ENCODE measurements at places on chromosomes 5 and 9.

GRCh38 chr5:53481159-53481886 lies 894 bp downstream of the FST start:
- DNase-seq: no peak

DNA sequence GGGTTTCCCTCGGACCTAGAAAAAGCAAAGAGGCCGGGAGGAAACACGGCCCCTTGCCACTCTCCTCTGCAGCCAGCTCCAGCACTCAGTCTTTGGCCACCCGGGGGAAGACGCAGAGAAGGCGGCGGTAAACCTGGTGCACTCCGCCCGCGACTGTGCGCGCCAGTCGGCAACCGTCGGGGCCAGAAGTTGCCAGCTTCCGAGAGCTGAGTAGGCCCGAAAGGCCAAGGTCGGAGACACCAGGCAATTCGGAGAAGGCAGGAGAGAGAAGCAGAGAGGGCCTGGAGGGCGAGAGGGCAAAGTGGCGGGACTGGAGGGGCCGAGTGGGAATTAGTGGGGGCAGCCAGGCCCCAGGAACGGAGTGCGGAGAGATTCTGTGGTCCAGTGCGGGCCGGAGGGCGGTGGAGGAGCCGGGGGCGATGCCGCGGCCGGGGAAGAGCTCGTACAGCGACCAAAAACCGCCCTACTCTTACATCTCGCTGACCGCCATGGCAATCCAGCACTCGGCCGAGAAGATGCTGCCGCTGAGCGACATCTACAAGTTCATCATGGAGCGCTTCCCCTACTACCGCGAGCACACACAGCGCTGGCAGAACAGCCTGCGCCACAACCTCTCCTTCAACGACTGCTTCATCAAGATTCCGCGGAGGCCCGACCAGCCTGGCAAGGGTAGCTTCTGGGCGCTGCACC lies at the start of gene FOXB2:
Gene FOXB2, plus strand, starts transcription at position 420 of the 690 bp plus-strand sequence. Its CDS starts 0 bp downstream, at position 420.
- no peak for DNase-seq

DNA sequence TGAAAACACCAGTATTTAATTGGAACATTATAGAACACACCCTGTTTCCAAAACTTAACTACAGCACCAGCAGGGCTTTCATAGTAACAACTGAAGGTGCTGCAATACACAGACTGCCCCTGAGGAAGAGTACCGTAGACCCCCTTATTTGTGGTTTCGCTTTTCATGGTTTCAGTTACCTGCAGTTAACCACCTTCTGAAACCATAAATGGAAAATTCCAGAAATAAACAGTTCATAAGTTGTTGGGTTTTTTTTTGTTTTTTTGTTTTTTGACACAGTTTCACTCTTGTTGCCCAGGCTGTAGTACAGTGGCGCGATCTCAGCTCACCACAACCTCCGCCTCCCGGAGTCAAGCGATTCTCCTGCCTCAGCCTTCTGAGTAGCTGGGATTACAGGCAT lies 9.5 kb upstream of the GLDC start:
- DNase-seq: no peak

DNA sequence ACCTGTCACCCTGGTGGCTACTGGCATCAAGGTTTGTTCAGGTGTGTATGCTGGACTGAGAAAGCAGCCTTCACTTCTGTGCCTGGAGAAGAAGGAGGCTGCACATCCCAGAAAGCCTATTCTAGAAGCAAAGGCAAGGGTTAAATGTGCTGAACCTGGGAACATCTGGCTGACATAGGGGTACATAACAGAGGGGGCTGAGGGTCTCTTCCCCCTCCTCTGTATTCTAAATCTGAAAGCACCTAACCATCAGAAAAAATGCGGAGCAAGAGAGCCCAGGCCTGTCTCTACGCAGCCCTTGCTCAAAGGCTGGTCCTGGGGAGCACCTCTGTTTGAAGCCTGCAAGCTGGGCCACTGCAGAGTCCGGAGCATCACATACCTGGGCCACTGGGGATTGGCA lies 53.2 kb upstream of the FSTL4 start:
- DNase-seq: no peak

DNA sequence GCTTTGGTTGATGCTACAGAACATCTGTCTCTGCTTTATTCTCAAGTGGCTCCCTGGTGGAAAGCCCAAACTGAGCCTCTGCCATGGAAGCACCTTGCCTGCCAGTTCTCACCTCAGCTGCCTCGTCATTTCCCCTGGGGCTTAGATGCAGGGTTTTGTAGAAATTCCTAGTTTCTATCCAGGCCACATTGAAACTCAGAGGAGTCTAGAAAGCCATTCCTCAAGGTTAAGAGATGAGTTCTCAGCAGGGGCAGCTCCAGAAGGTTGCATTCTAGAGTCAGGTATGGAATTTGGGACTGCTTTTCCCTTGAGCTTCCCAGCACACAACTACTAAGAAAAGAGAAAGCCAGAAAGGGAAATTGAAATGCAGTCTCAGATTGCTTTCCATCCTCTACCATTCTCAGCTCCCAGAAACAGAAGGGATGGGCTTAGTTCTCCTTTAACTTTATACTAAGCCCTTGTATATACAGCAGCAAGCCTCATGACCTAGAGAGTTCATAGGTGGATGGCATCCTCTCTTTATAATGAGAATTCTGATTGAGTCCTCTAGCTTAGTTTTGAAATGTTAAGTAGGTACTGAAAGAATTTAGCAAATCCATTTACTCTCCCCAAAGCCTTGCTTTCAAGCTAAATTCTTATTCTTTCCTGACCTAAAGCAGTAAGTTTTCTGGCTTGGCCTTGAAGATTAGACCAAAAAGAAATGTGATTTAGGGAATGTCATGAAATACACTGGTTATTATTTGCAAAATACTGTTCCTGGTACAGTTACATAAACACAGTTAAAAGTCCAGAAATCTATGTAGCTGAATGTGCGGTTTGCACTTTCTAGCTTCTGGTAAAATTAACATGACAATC lies 66.0 kb upstream of the MEF2C start:
- no peak for DNase-seq

DNA sequence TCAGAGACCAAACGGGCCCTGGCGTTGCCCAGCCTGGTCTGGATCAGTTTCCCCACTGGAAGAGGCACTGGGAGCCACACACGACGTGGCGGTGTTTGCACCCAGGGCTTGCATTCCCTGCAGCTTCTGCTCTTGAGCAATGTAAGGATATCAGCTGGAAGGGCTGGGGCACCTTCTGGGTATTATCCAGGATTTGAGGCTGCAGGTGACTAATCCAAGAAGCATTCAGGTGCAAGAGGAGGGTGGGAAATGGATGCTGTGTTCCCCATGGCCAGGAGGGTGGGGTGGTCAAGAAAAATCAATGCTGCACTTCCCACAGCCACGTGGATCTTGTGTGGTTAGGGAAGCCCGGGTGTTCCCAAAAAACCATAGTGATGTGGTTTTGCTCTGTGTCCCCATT lies 430.9 kb downstream of the IRX2 start:
- no peak for DNase-seq

- no peak for DNase-seq
Measured at GRCh38 chr5:127028822-127029457, 1.4 kb downstream of the MARCHF3 start.

DNA sequence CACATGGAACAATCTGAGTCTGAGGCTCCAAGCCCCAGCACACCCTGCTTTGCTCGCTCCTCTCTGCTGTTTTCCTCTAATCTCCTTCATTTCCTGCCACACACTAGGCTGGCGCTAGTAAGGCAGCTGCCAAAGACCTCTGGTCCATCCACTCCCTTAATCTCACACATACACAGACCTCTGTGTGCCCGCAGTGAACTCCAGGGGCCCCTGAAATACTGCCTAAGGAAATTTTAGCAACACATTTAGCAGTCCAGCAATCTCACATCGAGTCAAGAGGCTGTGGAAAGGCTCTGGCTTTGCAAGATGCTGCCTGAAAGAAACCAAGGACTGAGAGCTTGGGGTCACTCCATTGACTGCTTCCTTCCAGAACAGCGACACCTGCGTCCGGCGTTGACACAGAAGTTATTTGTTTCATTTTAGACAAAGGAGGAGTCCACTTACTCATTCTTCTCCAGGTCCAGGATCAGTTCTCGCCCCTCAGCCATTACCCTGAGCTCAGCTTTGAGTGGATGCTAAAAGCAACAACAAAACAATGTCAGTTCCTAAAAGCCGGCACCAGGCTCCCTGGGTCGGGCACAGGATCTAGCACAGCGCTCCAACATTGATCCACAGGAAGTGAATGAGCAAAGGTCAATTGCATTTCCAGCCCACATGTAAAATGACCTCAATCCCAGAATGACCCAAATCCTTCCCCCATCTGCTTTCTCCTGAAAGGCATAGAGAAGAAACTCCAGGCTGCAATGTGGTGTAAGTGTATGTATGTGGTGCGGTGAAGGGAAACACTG lies 11.5 kb downstream of the ADAM19 start:
- DNase-seq: no peak

GRCh38 chr9:104553261-104553660 lies 15.7 kb upstream of the OR13C8 start:
- no peak for DNase-seq

DNA sequence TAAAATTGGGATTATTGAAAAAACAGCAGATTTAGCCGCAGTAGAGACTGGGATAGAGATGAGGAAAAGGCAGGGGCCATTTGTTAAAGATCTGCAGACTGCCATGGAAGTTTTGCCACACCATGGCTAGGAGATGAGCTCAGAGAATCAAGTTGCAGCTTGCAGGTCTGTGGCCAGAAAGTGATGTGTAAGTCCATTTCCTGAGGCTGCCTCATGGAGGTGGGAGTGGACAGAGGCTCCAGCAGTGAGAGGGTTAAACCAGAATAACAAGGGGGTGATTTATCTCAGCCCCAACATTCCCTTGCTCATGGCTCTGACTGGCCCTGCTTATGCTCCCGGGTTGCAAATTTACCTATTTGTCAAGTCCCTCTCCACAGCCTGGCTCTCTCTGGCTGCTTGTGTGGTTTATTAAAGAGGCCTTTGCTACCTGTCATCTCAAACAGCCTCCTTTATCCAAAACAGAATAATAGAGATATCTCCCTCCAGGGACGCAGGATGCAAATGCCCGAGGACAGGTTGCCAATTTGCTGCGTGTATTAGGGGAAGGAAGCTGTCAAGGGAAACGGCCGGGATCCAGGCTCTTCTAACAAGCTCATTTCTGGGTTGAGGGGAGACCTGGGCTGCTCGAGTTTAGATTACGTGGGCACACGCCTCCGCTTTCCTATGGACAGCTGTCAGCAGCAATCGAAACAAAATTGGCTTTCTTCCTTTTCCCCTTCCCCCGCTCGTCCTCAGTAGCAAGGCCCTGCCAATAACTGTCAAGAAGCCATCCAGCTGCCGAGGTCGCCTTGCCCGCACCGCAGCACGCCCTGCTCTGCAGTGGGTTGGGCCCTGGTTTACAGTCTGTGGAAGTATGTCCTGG lies 72.8 kb upstream of the PITX1 start:
- DNase-seq: peak; percentile 1

DNA sequence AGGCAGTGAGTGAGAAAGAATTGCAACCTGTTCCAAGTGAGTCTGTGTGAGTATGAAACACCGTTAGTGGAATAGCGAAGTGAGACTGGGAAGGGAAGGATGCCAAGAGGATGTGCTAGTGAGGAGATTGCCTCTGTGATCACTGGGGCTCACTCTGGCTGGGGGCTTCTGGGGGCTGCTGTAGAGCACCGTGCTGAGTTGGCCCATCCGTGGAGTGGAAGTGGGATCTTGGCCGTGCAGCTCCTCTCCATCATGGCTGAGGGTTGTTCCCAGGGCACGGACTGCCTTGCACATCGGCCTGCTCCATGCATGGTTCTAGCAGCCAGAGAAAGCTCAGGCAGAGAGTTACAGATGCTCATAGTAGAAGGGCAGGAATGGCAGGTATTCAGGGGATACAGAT lies 236.1 kb downstream of the AGTPBP1 start:
- DNase-seq: no peak

DNA sequence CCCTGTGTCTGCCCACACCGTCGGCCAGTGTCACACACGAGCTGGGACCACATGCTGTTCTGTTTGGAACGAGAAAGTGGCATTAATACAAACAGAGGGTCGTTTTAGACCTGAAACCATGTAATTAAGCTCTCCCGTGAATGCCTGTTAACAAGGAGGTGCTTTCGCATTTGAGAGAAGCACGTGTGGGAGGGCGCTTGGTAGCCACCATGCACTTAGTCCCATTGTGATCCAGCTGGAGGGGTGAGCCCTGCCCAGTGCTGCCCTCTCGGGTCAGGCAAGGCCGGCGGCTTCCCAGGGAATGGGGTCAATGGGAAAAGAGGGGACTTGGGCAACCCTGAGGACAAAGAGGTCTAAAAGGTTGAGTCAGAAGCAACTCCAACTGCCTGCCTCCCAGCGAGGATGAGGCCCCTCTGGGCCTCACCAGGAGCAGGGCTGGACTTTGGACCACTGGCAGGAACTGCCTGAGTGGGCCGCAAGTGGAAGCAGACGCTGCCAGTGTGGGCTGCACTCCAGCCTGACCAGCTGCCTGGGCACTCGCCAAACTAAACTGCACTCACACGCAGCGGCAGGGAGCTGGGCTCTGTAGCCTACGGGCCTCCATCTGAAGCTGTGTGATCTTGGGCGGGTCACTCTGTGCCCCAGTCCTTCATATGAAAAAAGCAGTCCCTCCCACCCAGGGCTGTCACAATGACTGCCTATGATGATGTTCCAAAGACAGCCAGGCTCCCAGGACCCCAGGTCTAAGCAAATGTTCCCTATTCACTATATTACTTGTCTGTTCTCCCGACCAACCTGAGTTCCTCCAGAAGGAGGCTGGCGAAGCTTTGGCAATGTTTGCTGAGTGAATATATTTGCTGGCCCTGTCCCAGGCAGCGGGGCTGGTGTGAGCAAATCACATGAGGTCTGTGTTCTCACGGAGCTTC lies 195.7 kb downstream of the CDK5RAP2 start:
- DNase-seq: no peak

DNA sequence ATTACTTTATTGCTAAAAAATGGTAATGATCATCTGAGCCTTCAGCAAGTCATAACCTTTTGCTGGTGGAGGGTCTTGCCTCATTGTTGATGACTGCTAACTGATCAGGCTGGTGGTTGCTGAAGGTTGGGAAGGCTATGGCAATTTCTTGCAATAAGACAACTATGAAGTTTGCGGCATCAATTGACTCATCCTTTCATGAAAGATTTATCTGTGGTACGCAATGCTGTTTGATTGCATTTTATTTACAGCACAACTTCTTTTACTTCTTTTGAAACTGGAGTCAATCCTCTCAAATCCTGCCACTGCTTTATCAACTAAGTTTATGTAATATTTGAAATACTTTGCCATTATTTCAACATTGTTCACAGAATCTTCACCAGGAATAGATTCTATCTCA lies 58.3 kb upstream of the ACO1 start:
- DNase-seq: no peak

DNA sequence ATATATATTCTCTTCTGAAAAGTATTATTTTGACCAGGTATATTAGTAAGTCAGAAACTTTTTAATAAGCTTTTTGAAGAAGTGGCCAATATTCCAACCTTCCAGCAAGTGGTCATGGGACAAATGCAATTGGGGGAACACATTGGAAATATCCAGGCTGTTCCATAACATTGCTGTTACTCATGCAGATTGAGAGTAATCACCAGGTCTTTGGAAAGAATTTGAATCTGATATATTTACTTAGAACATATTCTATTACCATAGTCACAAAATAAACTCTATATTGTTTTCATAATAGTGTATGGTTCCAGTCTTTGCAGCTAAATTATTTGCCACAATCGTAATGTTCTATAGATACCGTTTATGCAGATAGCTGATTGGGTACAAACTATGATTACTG lies 102.8 kb downstream of the TAF11L14 start:
- DNase-seq: no peak

Measured in dorsolateral prefrontal cortex (tissue), 122 donors.